Stimulated activated CD4-positive, alpha-beta T cell treated with anti-CD3 and anti-CD28 coated beads, Interleukin-1b, Interleukin-23, amount 100 ng/mL, for 24 hours (primary cell): ENCODE measurements at places on chromosomes 6 and 20.
A peak's percentile ranks its signal among the peaks of the same experiment; 100 is the strongest.

DNA sequence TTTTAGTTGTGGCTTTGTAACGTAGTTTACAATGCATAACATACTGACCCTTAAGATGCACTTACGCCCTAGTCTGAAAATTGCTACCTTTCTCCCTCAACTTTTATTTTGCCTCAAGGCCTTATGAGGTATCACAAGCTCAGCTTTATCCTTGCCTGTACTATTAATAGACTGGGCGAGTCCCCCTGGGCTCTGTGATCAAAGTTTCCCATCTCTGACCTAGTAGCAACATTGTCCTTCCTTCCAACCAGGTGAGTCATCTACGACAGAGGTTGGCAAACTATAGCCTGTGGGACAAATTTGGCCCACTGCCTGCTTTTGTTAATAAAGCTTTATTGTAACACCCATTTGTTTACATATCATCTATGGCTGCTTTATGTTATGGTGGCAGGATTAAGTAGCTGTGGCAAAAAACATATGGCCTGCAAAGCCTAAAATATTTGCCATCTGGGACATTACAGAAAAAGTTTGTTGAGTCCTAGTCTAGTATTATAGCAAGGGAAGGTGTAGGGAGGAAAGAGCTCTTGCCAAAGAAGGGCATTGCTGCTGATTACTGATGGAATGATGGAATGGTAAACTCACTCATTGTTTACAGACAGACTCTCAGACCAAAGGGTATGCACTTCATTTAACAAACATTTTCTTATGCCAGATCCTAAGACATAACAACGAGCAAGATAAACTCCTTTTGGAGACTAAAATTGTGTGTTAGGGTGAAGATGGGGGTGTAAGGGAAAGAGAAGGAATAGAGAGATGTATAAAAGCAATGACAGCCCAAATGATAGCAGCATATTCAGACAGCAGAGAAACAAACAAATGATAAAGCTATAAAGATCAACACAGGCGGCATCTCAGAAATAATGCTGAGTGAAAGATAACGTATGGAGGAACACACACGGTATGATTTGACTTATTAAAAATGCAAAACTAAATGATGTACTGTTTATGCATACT is 74.2 kb downstream of the SLC22A23 start:
- DNase-seq: no peak

- no peak for DNase-seq
Observed at GRCh38 chr6:96862560-96862959, 25.3 kb upstream of the GPR63 start.

DNA sequence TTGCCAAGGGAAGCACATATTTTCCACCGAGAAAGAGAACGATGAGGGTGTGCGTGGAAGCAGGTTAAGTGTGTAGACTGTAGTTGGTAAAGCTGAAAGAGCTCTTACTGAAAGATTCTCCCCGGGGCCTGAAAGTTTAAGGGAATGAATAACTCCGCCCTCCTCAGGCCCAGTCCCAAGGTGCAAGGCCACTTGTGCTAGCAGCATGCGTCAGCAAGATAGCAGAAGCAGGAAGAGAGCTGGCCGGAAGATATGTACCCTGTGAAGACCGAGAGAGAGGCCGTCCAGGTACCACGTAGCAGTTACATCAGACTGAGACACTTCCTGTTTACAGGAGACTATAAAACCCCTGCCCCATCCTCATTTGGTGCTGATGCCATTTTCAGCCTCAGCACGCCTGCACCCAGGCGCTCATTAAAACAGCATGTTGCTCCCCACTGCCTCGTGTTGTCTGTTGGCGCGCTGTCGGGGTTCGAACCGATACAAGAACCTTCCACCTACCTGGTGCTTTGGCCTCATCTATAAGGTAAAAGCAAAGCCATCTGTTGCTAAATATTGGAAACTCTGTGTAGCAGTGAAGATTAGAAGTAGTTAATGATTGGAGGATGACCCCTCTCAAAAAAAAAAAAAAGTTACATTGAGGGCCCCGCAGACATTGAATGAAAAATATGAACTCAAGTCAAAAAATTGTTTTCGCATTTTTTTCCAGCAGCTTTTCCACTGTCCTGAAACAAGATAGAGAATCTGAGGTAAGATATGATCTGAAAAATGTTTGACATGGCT is 18.6 kb upstream of the FAM135A start:
- DNase-seq: no peak

GRCh38 chr6:1481286-1481685 is 91.9 kb downstream of the FOXF2 start:
- DNase-seq: no peak

- no peak for DNase-seq
Observed at GRCh38 chr6:20708367-20709124, 174.3 kb downstream of the CDKAL1 start.

DNA sequence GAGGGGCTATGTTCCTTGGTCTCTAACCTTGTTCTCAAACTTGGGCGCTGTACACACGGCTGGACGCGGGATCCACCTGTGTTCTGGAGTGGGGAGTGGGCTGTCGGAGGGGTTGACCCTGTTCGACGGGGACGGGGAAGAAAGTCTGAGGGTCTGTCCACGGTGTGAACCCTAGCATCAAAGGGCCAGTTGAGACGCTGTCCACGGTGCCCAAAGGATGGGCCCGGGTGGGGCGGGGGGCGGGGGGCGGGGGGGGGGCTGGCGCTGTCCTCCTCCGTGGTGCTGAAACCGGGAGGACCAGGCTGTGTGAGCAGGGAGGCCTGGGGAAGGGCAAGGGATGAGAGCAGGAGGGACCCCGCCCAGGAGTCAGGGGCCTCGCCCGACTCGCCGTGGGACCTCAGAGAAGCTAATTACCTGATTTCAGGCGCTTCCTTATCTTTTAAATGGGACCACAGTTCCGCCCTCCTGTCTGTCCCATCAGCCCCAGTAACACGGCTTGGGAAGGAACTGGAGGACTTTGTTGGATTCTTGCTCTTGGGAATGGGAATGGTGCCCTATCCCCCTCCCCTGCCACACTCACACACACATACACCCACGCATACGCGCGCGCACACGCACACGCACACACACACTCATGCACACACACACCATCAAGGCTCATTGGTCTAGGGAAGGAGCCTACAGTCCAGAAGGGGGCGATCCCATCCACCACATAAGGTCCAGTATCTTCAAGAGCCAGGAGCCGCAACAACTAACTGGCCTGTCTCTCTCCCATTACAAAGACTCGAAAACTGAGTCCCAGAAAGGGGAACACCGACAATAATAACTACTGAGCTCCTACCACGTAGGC is 1.0 kb upstream of the VSTM2L start:
- no peak for DNase-seq

DNA sequence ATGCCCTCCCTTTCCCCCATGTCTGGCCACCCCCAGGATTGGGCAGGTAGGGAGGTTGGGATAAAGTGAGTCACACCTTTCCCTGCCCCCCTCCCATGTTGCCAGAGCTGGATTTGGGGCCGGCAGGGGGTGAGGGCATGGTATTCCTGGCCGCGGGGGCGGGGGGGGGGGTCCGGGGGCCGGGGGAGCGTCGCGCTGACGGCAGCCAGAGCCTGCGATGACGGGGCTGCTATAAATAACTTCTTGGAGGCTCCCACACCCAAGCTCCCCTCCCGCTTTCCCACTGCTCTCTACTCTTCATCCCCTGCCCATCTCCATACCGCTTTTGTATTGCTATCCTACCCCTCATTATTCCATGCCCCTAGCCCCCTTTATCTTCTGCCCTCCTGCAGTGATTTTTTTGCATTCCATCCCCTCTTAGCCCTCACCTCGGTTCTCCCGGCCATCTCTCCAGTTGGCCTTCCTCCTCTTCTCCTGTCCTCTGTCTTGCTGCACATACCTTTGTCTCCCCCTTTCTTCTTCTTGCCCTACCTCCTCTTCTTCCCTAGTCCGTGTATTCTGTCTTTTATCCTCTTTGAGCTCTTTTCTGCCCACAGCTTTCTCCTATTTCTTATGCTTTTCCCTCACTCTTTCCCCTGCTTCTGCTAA is 13.8 kb downstream of the SYNGAP1 start:
- DNase-seq: no peak

GRCh38 chr6:53322188-53323029 is 26.3 kb downstream of the ELOVL5 start:
- no peak for DNase-seq

DNA sequence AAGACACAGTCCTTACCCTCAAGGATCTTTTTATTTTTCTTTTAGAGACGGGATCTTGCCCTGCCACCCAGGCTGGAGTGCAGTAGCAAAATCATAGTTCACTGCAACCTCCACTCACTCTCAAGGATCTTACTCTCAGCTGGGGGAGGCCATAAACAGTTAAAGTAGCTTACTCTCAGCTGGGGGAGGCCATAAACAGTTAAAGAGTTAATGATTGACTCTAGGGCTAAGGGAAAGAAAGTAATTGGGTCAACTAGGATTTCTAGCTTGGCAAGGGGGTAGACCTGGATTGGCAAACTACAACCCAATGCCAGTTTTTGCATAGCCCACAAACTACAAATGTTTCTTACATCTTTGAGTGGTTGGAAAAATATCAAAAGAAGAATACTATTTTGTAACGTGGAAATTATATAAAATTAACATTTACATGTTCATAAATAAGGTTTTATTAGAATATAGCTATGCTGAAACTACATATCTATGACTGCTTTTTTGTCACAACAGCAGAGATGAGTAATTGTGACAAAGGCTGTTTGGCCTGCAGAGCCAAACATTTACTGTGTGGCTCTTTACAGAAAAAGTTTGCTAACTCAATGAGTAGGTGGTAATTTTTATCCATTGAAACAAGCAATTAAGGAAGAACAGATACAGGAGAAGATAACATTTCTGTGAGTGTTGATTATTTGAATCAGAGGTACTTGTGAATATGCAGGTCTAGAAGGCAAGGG is 46.4 kb downstream of the PTPRA start:
- DNase-seq: no peak

DNA sequence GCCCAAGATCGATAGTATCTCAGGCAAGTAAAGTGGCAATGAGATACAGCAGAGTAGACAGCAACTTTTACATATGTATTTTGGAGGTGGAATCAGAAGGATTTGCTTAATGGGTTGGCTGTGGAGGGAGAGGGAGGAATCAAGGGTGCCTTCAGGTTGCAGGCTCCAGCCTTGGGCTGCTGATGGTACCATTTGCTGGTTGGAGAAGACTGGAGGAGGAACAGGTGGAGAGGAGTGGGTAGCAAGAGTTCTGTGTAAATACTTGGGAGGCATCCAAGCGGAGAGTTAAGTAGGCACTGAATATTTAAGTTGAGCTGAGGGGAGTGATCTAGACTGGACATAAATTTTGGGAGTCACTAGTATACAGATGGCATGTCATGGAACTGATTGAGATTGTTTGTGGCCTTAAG is 5.2 kb downstream of the BICRAL start:
- no peak for DNase-seq

- DNase-seq: peak; percentile 73
Observed at GRCh38 chr6:31558631-31559500, 11.5 kb downstream of the NFKBIL1 start.

GRCh38 chr20:58660855-58661597 is 9.9 kb downstream of the STX16 start:
- no peak for DNase-seq

DNA sequence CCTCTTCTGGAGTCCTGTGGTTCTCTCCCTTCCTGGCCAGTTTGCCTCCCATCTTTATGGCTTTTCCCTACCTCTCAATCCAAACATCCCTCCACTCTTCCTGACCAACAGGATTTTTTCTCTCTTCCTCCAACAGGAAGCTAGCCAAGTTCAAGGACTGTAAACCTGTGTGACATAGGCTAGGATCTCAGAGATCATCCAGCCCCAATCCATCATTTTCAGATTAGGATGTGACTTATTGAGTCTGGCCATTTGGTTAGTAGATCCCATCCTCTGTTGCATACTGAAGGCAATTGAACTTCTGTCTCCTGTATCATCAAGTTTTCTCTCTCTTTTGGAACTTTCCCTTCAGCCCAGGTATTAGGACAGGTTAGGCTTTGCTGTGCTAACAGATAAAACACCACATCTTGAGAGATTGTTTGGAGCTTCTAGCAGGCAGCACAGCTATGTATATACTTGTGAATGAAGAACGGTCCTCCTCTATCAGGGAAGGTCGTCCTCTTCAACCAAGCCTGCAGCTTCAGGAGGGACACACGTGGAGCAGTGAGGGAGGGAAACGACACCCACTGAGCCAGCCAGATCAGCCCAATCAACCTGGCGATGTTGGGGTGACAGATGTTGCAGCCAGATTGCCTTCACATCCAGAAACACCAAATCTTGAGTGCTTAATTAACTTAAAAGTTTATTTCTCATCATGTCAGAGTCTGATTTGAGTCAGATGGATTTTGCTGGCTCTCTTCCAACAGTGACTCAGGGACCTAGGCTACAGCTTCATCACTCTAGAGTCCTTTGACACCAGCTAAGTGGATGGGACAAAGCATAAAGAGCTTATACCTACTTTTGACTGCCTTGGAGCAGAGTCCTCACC is 106.8 kb downstream of the GJA10 start:
- DNase-seq: peak; percentile 34

- no peak for DNase-seq
Observed at GRCh38 chr6:142867988-142868812, 76.8 kb downstream of the HIVEP2 start.

- DNase-seq: no peak
Observed at GRCh38 chr20:1394686-1395085, 1.8 kb upstream of the FKBP1A start.

DNA sequence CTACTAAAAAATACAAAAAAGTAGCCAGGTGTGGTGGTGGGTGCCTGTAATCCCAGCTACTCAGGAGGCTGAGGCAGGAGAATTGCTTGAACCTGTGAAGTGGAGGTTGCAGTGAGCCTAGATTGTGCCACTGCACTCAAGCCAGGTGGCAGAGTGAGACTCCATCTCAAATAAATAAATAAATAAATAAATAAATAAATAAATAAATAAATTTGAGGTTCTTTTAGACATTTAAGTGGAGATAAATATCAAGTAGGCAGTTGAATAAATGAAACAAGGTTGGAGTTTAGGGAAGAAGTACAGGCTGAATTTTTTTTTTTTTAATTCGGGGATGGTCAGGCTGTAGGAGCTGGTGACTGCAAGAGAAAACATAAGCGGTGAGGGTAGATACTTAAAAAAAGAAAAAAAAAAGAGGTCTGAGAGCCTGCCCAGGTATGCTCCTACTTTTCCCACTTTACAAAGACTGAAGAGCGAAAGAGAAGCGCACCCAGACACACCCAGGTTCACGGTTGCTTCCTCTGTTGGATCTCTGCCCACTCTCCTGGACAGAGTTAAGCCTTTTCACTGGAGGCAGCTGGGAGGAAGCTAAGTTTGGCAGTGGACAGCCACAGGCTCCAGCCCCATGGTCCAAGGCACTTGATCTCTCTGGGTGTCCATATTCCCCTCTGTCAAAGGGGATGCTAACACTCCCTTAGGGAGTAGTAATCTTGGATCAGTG is 100.9 kb upstream of the PRDM1 start:
- no peak for DNase-seq
